Activated CD4-positive, alpha-beta T cell treated with anti-CD3 and anti-CD28 coated beads for 36 hours (primary cell): ENCODE measurements at places on chromosomes 6 and 20. TPM values are rescaled to one million over a fixed set of nuclear protein-coding genes. Genes with fewer than 3 reads are reported as not detected.
A peak's percentile ranks its signal among the peaks of the same experiment; 100 is the strongest.

Gene TMEM170B
- total RNA-seq, result 0.98 TPM

- no peak for DNase-seq
Measured at GRCh38 chr6:138806889-138807288, 11.0 kb downstream of the ECT2L start.

Gene MEI4
- total RNA-seq, result not detected

- DNase-seq, result no peak
Measured at GRCh38 chr6:118551063-118552053, 3.3 kb downstream of the PLN start.

DNA sequence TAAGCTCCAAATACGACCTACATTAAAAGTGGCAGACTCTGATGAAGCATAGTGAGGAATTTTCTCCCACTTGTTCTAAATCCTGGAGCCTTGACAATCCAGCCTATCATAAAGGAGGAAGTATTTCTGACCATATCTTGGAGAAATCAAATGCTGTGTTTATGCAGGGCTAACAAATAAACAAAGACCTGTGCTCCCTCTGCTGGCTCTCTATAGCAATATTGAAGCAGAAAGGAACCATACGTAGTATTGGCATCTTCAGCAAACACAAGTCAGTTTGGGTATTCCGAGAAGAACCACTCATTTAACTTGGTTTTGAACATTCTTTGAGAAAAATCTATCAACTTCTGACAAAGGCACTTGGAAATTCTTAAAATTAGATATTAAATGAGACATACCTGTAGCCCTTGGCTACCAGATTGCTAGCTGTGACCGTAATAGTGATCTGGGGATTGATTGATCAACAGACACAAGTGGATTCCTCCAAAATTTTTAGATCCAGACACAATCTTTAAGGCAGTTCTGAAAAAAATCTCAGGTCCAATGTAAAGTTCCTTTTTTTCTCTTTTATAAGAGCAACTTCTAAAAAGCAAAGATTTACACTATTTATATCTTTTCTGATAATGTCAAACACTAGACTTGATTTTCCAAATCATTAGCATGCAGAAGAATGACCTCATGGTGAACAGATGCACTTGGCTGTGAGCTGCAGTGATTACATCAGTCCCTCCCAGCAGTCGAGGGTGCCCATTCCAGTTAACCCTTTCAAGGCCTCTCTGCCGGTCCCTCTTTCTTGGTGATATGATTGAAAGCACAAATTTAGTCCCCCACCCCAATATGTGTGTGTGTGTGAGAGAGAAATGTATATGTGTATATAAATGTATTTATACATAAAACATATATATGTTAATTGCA lies 40.2 kb downstream of the INSM1 start:
- DNase-seq, result no peak

DNA sequence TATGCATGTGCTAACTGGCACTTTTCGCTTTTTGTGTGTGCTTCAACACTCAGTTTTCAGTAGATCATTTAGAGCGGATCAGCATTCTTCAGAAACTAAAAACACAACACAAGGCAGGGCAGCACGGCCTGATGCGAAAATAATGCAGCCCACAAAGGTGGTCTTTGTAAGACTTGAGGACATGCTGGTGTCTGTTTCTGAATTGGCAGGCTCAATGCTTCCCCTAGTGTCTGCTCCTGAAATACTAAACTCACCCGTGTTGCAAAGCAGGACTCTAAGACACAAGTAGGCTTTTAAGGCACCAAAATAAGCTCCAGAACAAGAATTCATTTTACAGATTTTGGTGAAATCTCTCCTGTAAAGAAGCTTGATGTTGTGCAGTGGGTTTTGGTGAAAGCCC lies 676.5 kb downstream of the TENT5A start:
- DNase-seq, result no peak

DNA sequence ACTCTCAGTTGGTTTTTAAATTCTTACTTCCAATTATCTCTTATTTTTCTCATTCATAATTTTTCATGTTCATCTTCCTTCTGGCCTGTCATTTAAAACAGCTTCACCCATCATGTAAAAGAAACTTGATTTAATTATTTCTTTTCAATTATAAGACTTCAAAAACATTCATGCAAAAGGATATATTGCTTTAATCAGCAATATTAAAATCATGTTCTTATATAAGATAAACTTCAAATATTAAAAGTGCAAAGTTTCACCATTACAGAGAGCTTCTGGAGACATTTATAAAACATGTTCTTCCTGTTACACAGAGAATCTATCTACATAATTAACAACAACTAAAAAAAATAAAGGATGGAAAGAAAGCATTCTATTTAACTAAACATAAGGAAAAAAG lies 396.7 kb upstream of the RUNX2 start:
- DNase-seq, result no peak

DNA sequence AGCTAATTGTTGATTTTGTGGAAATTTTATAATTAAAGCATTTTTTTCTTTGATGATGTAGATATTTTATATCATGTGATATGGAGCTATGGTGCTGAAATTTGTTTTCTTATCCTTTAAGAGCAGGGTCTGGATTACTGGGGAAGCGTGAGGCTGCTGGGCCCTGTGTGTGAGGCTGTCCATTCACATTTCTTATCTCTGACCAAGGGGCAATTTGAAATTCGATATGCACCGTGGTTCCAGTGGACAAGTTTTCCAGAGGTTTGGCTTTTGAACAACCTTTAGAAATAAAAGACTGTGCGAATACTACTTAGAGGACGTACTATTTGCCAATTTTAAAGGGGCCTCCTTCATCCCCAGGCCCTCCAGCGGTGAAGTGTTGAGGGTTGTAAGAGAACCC lies 3.7 kb downstream of the ERMARD start:
- DNase-seq, result no peak

DNA sequence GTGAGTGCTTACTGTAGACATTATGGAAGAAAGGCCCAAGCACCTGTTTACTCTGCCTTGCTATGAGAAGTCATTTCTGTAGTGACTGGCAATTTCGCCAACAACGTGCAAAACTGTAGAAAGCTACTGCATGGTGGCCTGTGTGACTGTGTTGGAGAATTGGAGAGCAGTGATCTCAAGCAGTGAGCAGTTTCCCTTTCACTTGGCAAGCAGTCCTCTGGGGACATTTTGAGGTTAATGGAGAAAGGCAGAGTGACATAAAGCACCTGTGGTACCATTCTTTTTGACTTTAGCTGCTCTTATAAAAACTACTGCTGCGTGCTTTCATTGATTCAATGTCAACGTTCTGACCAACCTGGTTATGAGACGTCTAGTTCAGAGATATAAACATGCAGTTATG lies 382.6 kb upstream of the JAG1 start:
- no peak for DNase-seq

DNA sequence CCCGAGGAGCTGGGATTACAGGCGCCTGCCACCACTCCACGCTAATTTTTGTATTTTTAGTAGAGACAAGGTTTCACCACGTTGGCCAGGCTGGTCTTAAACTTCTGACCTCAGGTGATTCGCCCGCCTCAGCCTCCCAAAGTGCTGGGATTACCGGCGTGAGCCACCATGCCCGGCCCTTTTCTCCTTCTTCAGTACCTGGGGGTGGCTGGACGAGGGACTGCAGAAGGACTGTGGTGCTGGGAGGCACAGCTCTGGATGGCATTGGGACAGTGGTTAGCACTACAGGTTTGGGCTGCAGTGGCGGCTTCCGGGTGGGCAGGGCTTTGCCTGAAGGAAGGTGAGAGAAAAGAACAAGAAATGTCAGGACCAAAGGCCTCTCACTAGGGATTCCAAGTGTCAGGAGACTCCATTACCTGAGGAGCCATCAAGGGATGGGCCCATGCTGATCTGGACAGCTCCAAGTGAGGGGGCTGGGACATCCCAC lies 7.4 kb downstream of the ATF6B start:
- no peak for DNase-seq

Gene WFDC2
- 0.66 TPM for total RNA-seq

Gene KIF6
- total RNA-seq, result 0.43 TPM

- DNase-seq, result peak; percentile 65
Measured at GRCh38 chr6:106103728-106104109, 17.6 kb downstream of the PRDM1 start.

Gene SLC22A3
- total RNA-seq, result not detected

DNA sequence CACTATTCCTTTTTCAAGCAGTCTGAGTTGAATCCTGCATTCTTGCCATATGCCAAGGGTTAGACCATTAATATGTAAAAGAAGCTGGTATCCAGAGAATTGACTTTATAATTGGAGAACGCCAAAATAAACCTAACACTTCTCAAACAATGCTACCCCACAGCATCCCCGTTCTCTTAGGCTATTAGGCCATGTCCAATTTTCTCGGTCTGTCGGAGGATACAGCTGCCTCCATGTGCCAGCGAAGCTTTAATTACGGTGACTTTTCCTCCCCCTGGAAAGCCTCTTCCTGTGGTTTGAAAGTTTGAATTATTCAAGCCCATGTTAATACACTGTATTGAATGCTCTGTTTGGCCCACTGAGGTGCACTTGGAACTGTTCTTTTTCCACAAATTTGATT lies 60.5 kb downstream of the HS3ST5 start:
- DNase-seq, result no peak

Gene RUNX2
- 18.1 TPM for total RNA-seq

GRCh38 chr6:128099571-128100197 lies 198.8 kb upstream of the THEMIS start:
- no peak for DNase-seq

Gene EFCAB8
- 0.40 TPM for total RNA-seq

Gene SAMHD1
- total RNA-seq, result 35.6 TPM

Gene MED20
- 19.4 TPM for total RNA-seq

Gene CCN6
- total RNA-seq, result 0.26 TPM
